Fibroblast of skin of abdomen (primary cell): ENCODE measurements at places on chromosomes 6 and 20.
A peak's percentile ranks its signal among the peaks of the same experiment; 100 is the strongest.

DNA sequence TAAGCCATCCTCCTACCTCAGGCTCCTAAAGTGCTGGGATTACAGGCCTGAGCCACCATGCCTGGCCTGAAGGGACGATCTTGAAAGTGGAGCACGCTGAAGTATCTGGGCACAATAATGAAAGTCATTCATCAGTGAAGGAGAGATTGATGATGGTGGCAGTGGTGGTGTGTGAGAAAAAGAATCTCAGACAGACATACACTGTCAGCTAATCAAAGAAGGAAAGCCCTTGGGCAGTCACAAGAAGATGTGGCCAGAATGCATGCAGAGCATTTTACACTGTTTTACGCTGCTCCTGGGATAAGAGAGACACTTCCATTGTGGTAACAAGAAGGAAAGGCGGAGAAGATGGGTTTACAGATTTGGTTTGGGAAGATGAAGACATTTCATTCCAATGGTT lies 20.4 kb upstream of the BMP6 start:
- no peak for DNase-seq

GRCh38 chr6:111658462-111659154 lies 52.9 kb upstream of the TRAF3IP2 start:
- no peak for DNase-seq

GRCh38 chr6:53070806-53071205 lies 5.6 kb downstream of the FBXO9 start:
- no peak for DNase-seq

DNA sequence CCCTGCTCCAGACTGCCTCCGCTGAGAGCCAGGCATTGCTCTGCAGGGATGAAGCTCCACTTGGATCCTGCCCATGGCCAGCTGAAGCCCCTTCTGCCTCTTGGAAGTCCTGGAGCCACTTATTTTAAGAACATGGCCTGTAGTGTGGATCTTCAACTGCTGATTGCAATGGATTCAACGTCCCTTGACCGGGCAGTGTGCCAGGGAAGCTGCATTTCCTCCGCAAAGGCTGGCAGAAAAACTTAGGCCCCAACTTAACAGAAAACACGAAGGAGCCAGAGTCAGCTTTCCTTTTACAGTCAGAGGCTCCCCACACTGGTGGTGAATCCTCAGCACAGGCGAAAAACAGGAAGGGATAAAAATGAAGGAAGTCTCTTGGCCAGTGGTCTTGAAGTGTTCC lies 26.3 kb upstream of the FOXQ1 start:
- DNase-seq = no peak

DNA sequence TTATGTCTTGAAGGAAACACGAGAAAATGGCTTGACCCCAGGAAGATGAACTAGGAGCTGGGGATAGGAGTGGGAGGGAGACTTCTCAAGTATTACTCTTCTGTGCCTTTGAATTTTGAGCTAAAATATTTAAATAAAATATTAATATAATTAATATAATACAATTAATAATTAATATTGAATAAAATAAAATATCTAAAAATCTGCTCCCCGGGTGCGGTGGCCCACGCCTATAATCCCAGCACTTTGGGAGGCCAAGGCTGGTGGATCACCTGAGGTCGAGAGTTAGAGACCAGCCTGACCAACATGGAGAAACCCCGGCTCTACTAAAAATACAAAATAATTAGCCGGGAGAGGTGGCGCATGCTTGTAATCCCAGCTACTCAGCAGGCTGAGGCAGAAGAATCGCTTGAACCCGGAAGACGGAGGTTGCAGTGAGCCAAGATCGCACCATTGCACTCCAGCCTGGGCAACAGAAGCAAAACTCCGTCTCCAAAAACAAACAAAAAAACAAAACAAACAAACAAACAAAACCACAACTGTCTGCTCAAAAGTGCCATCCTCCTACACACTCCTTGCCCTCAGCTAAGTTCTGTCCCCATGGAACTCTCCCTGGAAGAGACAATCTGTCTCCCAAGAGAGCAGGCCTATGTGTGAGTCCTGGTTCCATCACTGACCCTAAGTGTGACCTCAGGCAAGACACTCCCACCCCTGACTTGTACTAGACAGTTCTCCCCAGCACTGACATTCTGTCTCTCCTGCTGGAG lies 13.7 kb upstream of the TRIB3 start:
- DNase-seq = no peak

DNA sequence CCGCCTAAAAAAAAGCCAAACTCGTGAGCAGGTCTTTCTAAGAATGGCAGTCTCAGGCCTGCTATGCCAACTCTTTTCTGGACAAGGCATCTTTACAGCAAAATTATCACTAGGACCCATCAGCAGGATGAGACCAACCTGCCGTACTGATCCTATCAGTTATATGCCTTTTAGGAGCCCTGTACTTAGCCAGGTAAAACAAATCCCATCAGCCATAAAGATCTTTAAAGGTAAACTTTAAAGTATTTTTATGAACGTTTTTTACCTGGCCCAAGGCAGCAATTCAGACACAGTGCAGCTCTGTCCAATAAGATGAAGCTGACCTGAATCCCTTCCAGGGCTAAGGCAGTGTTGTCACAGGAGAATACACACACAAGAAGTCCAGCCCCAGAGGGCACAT lies 51.3 kb upstream of the TGM3 start:
- DNase-seq = no peak

- DNase-seq = no peak
These were observed 35.7 kb downstream of the IGF2R start for GRCh38 chr6:160004419-160005175.

DNA sequence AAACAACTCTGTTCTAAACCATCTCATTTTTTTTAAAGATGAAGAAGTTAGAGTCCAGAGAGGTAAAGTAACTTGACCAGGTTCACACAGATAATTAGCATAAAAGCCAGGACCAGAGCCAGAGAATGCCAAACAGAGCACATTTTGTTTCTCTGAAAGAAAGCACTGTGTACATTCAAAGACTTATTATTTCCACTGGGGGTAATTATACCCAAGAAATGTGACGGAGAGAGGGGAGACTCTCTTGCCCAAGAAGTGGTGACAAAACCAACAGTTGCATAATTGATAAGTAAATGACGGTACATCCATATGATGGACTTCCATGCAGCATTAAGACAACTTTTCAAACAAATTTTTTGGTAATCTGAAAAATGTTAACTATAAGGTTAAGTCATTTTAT lies 111.6 kb downstream of the RTN4IP1 start:
- DNase-seq = no peak

DNA sequence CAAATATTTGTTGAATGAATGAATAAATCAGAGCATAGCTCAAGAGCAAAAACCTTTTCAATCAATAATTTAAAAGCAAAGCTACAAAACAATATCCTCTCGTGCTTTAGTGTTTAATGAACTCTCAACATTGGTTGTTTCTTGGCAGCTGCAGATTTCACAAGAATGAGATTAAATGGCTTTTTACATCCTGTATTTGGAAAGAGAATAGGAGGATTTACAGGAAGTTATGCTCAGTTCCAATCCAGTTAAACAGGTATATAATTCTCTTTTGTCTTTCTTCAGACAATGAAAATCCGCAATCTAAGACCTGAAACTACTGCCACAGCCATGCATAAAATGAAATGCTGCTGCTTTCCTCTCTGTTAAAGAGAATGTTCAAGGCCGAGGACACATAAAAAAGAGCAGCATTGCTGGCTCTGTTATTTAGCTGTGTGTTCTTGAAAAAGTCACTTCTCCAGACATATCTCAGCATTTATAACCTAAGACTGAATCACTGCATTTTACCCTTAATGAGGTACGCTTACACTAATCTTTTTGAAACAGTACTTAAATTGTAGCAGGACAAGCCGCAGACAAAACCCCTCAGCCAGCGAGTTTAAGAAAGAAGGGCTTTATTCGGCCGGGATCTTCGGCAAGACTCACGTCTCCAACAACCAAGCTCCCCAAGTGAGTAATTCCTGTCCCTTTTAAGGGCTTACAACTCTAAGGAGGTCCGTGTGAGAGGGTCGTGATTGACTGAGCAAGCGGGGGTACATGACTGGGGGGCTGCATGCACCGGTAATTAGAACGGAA lies 3.6 kb downstream of the C6orf52 start:
- no peak for DNase-seq

GRCh38 chr20:23507346-23507745 lies 16.4 kb downstream of the CST8 start:
- DNase-seq = no peak

- no peak for DNase-seq
These were observed 254.4 kb upstream of the PMEPA1 start for GRCh38 chr20:57964011-57964862.

DNA sequence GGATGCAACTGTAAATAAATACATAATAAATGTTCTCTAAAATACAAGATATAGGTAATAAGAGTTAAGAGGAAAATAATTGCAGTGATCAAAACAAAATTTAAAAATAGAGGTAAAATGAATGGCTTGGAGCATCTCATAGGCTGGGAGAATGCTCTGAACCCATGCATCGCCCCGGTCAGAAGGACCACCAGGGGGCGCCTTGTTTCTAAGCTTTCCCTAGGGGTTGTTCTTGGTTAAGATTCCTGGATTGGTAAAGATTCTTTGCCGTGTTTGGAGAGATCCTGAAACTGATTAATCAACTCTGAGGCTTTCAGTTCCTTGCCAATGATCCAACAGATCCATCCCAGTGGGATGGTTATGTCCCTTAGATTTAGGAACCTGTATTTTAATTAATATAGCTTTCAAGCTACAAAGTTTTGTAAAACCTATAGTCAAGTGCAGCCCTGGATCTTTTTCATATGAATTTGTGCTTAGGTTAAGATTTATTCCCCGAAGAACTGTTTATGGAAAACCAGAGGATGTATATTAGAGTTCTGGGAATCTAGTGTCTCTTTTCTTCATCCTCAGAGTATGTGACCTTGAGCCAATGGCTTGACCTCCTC lies 45.3 kb upstream of the PRELID3B start:
- peak; percentile 65 for DNase-seq

- DNase-seq = no peak
These were observed 530 bp downstream of the GOPC start for GRCh38 chr6:117601811-117602150.

DNA sequence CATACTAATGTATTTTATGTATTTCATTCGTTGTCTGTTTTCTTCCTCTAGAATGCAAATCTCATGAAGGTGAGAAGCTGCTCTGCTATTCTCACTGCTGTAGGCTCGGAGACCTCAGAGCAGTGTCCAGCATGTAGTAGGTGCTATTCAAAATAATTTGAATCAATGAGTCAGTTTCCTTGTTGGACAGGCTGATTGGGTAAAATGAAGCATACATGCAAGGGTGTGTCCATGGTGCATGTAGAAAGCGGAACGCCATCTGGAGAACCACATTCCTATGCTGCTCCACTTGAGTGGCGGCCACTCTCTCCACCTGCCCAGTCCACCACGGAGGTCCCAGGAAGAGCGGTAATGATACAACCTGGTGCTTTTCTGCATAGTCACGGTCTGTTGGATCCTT lies 412.1 kb downstream of the QKI start:
- DNase-seq = no peak

GRCh38 chr6:157123234-157123633 lies 200.1 kb downstream of the TMEM242 start:
- DNase-seq = no peak

DNA sequence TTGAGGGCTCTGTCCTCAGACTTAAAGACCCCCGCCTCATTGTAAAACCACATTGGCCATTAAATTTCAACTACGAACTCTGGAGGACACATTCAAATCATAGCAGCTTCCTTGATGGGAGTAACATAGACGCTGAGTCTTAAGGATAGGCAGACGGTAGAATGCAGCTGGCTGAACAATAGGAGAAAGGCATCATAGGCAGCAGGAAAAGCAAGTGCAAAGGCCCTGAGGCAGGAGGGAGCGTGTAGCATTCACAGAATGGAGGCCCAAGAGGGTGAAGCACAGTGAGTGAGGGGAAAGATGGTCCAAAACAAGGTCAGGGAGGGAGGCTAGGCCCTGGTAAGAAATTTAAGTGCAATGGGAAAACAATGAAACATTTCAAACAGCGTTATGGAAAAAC lies 8.6 kb upstream of the PFDN4 start:
- no peak for DNase-seq

DNA sequence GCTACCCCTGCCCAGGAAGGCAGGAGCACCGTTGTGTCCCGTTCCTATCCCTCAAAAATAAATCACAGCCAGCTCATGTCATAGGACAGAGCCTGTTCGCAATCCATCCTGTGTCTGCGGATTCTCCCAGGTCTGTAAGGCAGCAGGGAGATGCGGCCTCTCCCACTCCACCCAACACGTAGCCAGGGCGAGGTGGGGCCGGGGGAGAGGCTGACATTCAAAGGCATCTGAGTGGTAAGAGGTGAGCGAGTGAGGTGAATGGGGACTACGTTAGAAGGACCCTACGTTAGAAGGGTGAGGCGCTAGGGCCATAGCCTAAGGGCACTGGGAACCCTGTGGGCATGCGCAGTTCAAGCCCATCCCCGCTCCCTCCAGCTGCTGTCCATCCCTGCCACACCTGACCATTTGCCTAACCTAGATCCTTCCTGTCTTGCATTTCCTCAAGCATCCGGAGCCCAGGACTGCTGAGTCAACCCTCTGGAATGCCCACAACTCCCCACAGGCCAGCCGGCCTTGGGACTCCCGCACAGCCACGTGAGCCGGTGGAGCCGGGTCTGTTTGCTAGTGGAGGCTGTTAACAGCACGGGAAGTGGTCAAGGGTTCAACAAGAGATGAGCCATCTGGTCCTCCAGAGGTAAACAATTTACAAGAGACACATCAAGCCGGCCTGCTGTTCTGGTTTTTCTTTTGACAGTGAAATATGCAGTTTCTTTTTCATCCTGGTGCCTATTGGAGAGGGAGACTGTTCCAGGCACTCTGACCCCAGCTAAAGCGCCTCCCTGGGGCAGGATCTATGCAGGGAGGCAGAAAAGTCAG lies 45.9 kb downstream of the RIPOR3 start:
- DNase-seq = peak; percentile 94

GRCh38 chr6:16494793-16495192 lies 256.4 kb downstream of the GMPR start:
- DNase-seq = no peak

DNA sequence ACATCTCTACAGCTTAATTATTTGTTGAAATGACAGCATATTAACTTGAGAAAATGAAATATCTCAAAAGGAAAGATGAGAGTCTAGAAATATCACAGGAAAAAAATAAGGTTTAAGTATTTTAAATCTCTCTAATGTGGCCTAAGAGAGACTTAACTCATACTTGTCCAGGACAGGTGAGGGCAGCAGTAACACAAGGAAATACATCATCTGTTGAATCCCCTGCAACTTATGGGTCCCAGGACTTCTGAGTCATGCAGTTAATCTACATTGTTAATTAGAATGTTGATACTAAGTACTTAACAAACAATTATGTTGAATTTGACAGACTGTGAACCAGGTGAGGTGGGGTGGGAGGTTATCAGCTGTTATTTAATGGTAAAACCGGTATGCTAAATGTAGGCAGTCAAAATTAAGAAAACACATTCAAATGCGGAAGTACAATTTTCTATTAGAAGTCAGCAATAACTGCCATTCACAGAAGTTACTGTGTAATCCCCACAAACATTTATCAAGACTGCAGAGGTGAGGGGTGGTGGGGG lies 87.9 kb downstream of the CEP57L1 start:
- DNase-seq = no peak
